ENCODE measurements at places on chromosomes 6 and 20.

GRCh38 chr6:166556863-166557322 lies 29.6 kb downstream of the RAMACL start:
- DNase-seq, result no peak

GRCh38 chr6:6538261-6538660 lies 50.3 kb upstream of the LY86 start:
- no peak for DNase-seq

GRCh38 chr6:136333824-136334464 lies 44.3 kb upstream of the BCLAF1 start:
- no peak for DNase-seq

DNA sequence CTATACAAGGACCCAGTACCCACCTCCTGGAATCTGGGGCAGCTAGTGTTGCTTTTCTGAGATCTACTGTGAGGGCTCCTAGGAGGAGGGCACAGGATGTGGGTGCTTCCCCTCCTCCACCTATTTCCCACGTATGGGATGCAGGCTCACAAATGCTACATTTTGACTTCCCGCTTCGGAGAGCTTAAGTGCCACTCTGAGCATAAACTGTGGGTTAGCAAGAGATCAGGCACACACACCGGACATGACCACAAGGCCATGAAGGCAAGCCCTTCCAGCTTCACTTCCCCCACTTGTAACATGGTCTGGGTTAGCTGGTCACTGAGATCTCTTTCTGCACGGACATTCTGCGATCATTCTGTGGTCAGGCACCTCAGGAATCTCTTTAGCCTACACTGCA lies 15.7 kb upstream of the TGM3 start:
- DNase-seq, result no peak

GRCh38 chr6:20492099-20492498 lies 42.2 kb upstream of the CDKAL1 start:
- no peak for DNase-seq

- DNase-seq, result no peak
These were observed 124.7 kb downstream of the IRF4 start for GRCh38 chr6:516213-516612.

- DNase-seq, result peak; percentile 60
These were observed at the start of gene C6orf141 for GRCh38 chr6:49550492-49551077. C6orf141 (plus strand) TSS chr6:49550668; CDS start chr6:49550793, 125 bp downstream.

DNA sequence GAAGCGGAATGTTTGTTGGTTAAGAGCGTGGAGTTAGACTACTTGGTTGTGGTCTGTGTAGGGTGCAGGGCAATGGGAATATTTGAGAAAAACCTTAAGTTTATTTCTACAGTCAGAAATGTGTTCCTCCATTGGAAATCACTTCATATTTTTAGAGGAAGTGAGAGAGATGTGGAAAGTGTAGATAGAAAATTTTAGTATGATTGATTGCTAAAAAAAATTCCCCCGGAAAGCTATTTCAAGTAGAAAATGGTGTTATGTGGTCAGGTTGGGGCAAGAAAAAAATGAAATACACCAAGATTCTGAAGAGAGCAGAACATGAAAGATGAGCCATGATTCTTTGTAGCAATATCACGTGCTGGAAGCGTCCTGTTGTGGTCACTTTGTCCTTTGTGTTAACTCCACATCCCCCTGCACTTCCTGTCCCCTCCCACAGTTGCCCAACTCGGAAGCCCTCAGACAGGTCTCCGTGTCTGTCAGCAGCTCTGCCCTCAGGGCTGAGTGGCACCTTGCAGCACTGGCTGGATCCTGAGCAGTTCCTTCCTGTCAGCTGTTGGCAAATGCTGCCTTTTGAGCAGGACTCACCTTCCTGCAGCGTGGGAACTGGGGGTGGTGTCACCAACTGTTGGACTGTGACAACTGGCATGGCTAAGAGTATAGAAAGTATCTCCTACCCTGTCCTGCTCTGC lies 137.5 kb upstream of the SLC24A3 start:
- no peak for DNase-seq

DNA sequence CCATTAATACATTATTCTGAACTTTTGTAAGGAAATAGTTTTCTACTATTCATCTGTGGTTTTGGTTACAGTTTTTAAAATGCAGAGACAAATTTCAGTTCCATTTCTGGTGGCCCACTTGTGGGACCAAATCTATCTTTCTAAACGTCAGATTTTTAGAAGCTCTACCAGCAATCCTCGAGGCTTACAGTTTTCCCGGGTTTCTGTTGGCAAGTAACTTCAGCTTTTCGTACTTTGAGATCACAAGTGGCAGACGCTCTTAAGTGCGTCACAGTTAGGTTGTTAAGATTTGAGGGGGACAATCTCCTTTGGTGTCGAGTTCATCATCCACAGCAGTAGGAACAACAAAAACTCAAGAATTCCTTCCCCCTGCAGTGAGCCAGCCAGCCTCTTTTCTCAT lies 60.0 kb downstream of the JARID2 start:
- no peak for DNase-seq

DNA sequence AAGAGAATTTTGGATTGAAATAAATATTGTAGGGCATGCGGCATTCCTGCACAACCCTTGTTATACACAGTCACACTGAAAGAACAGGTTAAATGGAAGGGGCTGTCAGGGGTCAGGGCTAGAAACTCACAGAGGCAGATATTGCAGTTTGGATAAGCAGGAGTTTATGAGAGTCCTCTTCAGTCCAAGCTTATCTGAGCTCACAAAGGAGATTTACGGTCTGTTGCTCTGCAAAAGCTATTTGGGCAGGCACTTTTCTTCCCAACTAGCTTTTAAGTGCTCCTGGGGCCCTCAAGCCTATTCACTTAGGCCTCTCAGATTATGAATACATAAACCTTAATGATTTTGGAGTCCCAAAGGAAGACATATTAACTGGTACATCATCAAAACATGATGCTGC lies 156.2 kb downstream of the SOX4 start:
- no peak for DNase-seq

- DNase-seq, result no peak
These were observed 341.5 kb downstream of the CDH4 start for GRCh38 chr20:61593516-61593915.

- no peak for DNase-seq
These were observed 192.4 kb upstream of the ZNF217 start for GRCh38 chr20:53786071-53786444.

DNA sequence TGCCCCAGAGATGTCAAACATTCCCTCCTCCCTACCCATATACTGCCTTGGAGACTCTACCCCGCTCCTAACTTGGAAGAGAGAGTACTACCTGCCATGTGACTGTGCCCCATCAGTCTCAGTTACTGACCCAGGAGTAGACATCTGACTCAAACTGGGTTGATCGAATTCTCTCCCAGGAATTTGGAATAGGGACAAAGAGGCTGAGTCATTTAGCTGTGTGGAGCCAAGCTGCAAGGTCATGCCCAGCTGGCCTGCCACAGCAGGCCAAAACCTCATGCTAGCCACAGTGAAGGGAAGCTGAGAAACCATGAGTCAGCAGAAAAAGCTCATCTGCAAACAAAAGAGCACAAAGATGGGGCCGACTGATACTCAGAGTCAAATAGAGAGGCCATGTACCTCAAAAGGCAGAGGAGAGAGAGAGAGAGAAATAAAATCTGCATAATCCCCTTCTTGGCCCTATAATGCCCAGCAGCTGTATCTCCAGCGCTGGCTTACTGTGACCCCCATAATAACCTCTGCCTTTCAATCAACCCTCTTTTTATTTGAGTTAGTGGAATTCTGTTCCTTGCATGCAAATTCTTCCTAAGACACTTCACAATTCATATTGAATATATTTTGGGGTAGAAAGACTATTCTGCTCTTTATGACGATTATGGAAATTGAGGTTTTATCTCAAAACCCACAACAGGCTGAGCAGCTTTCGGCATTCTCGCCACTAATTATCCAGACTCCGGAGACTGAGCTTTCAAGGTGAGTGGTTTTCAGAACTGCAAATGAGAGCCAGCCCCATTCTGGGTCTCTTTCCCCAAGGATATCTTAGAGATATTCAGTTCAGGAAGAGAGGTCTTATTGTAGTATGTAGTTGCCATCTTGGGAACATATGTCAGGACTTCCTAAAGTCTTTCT lies 21.4 kb upstream of the AKIRIN2 start:
- DNase-seq, result no peak

DNA sequence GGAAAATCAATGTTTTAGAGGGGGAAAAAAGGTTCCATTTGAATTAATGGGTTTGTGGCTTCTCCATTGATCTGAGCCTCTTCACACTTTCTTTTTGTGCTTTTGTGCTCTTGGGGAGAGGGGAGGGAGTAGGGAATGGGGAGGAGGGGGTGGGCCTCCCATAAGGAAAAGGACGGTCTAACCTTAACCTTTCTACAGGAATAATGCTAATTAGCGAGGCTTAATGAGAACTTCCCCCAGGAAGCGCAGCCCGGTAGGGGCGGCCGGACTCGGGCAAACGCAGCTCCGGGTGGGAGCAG lies 103.0 kb downstream of the NOL4L start:
- no peak for DNase-seq

DNA sequence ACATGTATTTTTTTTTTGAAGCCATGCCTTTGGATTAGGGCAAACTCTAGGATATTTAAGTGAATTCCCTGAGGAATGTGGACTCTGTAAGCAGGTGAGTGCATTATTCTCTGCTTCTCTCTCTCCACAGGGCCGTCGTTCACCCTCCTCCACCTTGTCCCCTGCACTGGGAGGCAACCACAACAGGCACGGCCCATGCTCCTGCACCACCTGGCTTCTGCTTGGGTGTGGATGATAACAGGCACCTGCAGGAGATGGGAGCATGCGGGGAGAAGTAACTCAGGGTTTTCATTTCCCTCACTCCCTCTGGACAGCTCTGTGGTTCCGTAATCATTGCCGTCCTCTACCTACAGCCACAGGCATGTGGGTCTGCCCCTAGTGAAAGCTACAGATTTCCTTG lies 43.4 kb downstream of the HLA-C start:
- DNase-seq, result no peak

GRCh38 chr6:147108259-147108910 lies 95.8 kb upstream of the STXBP5 start:
- no peak for DNase-seq

- peak; percentile 40 for DNase-seq
These were observed 230.7 kb upstream of the BTBD3 start for GRCh38 chr20:11686820-11687543.

DNA sequence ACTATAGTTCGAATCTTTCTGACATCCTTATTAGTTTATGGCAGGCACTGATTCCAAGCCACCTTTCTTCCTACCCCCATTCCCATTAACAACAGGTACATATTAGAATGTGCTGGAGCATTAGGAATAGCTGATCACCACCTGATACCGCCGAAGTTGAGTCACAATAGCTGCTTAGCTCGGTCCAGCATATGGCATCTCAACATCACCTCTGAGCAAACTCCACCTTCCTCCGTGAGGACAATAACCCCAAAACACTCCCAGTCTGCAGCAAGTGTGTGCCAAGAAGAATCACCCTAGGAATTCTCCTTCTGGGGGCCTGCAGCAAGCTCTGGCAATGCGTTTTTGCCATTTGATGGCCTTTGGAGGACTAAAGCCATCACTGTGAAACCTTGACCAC lies 8.7 kb downstream of the PMEPA1 start:
- no peak for DNase-seq

DNA sequence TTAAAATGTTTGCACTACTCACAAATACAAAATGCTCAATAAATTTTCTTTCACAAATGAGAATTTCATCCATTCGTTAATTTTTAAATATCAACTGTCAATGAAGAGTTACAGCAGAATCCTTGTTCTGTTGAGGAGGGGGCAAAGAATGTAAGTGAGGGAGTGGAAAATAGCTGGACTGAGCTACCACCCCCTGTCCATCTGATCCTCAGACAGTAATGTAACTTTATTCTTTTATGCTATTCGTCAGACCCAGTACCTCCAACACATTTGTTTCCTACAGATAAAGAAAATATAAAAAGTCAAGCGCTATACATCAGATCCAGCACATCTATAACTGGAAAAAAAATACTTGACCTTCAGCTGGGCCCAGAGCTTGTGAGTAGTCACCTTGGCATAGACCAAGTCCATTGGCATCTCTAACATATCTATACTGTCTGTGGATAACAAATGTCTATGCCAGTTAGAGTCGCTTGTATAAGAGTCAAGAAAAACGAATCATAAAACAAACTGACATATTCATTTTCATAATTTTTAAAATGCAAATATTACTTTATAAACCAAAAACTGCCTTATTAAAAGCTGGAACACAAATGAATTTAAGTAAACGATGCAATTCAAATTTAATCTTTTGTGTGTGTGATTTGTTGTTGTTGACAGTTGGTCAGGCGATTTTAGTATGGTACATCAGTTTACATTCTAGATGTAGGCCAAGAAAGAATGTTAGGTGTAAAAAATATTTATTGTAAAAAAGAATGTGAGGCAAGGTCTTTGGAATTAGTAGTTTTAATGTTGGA lies 57.2 kb upstream of the HFE start:
- DNase-seq, result no peak

DNA sequence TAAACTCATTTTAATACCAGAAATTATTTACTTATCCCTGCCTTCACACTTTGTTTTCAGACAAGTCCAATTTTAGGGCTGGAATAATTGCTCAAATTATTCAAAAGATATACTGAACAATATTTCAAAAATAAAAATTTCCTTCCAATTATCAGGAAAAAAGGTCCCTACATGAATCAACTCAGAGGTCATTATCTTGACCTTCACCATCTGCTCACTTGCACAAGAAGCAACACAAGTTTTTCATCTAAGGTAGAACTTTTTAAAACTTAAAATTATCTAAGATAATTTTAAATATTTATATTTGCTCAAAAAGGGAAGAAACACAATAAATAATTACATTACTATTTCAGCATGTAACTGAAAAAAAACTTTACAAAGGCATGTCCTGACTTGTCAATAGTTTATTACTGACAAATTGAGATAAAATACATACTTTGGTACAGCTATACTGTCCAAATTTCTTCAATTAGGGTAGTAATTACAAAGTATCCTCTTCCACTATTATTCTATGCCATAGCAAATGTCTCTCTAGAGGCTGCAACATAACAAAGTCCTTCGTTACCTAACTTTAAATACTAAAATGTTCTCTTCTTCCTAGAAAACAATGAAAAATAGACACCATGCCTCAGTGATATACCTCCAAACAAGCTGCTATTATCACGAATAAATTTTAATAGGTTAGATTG lies 2.4 kb downstream of the CEP85L start:
- DNase-seq, result no peak

DNA sequence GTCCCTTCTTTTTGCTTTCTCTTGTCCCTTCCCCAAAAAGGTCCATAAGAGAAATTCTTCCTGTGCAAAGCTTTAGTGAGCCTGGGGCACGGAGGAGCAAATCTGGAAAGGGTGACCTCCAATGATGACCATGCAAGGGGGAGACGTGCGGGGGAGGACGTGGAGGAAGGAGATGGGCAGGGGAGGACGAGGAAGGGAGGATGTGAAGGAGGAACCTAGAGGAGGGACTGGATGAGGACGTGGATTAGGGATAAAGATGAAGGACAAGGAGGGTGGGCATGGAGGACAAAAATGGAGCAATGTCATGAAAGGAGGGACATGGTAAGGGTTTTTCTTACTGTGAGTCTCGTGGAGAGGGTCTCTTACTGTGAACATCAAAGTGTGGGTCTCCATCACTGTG lies 139.5 kb downstream of the ERMARD start:
- DNase-seq, result no peak
